ENCODE measurements at places on chromosomes 6 and 20.

GRCh38 chr6:129235167-129236000 is 352.4 kb downstream of the LAMA2 start:
- DNase-seq, result no peak

- DNase-seq, result peak; percentile 40
These were observed 65.5 kb downstream of the SYNJ2 start for GRCh38 chr6:158047127-158047518.

DNA sequence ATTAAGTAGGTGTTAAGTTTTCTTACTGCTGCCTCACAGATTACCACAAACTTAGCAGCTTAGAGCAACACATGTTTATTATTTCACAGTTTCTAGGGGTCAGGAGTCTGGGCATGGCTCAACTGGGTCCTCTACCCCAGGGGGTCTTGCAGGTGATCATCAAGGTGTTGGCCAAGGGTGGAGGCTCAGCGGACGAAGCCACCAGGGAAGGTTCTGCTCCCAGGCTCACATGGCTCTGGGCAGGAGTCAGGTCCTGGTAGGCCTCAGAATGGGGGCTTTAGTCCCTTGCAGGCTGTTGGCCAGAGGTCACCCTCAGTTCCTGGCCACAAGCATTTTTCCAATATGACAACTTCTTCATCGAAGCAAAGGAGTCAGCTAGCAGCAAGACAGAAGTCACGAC is 362.5 kb downstream of the PREX1 start:
- no peak for DNase-seq

- DNase-seq, result no peak
These were observed 12.3 kb upstream of the COL9A1 start for GRCh38 chr6:70315079-70315751.

- DNase-seq, result no peak
These were observed 46.2 kb upstream of the ARMH2 start for GRCh38 chr6:24844903-24845302.

DNA sequence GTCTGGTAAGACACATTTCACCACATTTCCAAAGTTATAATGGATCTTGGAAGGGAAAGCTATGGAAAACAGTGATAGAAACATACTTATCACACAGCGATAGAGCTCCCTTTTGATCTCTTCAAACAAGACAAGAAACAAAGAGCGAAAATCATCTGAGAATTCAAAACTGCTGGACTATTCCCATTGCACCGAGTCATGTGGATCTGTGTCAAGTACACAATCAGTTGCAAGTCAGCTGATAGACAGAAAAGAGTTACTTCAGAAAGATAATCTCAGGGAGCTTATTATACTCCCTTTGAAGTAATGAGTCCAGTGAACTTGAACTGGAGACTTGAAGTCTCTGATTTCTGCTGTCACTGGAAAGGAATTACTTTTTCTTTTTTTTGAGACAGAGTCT is 89.7 kb upstream of the GCM1 start:
- DNase-seq, result no peak

- DNase-seq, result no peak
These were observed 349.6 kb downstream of the PKHD1 start for GRCh38 chr6:51737580-51738360.

DNA sequence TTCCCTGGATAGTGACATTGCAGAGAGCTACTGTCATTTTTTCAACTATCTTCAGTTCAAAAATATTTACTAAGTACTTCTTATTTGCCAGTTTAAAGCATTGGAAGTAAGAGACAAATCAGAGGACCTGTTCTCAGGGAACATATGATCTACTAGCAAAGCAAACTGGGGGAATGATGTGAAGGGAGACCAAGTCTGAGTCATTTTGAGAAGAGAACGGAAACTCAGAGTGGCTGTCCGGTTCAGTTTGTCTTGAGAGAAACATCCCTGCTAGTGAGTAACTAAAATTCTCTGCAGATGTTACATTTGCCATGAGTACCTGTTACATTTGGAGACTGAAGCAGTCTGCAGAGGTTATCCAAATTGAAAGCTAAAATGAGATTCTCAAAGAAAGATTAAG is 118.3 kb downstream of the KCNQ5 start:
- peak; percentile 18 for DNase-seq

DNA sequence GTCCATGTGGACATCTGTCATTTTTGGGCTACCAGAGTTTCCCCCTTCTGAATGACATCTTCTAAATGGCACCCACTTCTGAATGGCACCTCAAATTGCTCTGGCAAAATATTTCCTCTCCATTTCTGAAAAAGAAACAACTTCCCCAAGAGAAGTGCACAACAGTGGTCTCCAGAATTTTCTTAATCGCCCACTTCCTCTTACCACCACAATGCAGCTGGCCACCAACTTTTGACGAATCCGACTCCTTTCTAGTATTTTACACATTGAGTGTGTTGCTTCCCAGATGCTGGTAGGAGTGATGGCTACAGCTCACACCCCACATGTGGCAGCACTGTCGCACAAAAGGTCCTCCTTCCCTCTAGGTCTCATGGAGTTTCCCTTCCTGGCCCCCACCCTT is 216.1 kb downstream of the FOXA2 start:
- no peak for DNase-seq

- DNase-seq, result no peak
These were observed 245.9 kb downstream of the ERMARD start for GRCh38 chr6:169997187-169997929.

- no peak for DNase-seq
These were observed 507.5 kb upstream of the SULF2 start for GRCh38 chr20:48292806-48293205.

GRCh38 chr6:144086959-144087358 is 8.4 kb downstream of the SF3B5 start:
- no peak for DNase-seq

DNA sequence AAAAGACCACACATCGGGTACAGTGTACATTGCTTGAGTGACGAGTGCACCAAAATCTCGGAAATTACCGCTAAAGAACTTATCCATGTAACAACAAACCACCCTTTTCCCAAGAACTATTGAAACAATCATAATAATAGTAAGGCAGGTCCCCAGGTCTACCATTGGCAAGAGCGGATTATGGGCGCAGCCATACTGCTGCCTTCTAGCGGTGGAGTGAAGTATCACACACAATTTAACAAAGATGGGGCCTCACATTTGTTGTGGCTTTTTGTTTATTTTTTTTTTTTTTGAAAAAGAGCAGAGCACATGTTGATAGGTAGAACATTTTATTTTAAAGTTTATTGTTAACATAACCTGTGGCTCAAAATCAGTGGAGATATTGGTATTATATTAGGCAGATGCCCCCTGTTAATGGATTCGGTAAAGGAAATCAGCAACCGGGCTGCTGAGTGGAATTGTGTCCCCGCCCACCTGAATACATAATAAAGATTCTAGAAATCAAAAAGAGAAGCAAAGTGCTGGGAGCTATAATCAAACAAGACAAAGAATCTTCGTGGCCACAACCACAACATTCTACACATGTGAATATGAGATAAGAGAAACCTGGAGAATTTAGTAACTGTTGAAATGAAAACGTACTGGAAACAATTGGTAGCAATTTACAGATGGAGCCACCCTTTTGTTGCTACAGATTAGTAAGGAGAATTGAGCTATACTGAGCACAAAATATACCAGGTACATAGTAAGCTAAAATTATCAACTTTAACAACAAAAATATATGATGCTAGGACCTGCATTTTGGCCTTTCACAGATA is 94.2 kb upstream of the EXOC2 start:
- peak; percentile 34 for DNase-seq

DNA sequence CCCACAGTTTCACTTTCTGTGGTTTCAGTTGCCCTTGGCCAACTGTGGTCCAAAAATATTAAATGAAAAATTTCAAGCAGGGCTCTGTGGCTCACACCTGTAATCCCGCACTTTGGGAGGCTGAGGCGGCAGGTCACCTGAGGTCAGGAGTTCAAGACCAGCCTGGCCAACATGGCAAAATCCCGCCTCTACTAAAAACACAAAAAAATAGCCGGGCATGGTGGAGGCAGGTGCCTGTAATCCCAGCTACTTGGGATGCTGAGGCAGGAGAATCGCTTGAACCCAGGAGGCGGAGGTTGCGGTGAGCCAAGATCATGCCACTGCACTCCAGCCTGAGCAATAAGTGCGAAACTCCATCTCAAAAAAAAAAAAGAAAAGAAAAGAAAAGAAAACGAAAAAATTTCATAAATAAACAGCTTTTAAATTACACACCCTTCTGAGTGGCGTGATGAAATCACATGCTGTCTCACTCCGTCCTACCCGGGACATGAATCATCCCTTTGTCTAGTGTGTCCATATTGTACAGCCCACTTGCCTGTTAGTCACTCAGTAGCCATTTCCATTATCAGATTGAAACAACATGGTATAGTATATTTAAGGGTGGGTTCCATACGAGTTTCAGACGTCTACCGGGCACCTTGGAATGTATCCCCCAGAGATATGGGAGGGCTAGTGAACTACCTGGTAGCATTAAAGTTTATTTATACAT is 11.7 kb downstream of the PTPRK start:
- DNase-seq, result peak; percentile 70

DNA sequence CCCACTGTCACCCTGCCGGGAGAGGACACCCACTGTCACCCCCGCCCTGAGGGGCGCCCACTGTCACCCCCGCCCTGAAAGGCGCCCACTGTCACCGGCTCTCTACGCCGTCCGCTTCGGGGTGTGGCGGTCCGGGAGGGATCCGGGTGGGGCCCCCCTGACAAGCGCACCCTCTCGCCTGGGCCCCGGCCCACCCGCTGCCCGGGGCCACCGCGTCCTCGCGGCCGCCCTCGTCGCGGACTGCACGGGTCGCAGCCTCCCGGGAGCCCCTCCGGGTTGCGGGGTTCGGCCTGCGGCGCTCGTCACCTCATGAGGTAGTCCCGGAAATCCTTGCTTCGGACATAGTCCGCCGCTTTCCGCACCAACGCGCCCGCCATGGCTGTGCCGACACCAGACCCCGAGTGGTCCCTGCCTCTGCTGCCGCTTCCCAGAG is 224 bp downstream of the MPC1 start:
- DNase-seq, result no peak

DNA sequence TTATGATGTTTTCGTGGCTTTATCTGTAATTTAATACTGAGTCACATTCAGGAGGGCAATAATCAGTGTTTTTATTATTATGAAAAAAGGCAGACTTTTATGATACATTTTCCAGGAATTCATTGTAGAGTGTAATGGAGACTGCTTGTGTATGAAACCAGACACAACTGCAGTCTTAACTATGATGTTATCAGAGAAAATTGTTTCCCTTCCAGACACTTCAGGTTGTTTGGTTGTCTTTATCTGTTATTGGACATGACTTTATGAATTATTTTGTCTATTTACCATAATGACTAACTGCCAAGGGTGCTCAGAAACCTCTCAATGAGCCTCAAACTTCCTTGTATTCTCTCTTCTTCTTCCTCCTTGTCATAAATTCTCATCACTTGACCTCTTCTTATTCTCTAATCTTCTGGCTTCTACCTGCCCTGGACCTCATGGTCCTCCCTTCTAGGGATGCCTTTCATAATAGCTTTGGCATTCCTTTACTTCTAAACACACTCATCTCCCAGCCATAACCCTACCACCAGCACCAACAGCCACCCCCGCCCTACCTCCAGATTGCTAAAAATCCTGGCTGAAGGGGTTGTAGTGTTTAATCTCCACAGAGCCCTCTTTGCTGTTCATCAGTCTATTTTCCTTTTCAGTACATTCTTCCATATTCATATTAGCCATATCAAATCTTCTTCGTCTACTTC is 492.5 kb downstream of the CDKAL1 start:
- peak; percentile 29 for DNase-seq

DNA sequence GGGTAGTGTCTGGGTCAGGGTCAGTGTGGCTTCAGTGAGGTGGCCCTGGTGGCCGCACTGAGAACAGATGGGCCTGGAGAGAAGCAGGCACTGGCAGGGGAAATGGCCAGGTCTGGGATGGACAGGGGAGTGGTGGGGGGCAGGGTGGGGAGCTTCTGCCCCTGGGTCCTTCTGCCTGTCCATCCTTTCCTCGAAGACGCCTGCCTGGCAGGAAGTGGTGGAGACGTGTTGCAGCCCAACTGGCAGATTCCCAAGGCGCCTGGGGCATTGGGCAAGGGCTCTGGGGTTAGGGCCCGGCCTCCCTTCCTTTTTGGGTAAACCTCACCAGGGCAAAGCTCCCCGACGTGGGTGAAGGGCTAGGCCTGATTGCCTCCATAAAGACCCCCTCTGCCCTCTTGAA is 10.4 kb downstream of the SRC start:
- DNase-seq, result peak; percentile 71

DNA sequence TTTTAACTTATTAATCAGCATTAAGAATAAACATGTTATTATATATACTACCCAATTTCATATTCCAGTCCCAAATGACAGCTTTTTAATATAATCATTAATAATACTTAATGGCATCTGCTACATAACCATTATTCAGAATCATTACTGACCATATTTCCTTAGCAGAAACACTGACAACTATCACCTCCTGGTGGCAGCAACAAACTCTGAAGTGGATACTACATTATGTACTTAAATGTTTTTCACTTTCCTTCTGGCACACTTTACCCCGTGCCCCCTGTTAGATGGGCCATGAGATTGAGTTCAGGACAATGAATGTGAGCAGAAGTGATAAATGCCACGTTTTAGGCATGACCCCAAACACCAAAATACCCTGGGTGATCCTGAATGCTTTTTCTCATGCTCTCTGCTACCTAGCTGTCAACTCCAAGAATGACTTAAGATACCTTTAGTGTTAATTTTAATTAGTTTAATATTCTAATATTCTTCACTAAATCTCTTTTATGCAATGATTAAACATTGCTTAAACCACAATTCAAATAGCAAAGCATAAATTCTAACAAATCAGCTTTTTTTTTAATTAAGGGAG is 77.1 kb downstream of the LMBRD1 start:
- peak; percentile 30 for DNase-seq
